ENCODE measurements at places on chromosomes 11 and 22.

- DNase-seq: no peak
These were observed 76.9 kb downstream of the DSCAML1 start for GRCh38 chr11:117720061-117720511.

- DNase-seq: no peak
These were observed 419.2 kb downstream of the AASDHPPT start for GRCh38 chr11:106496677-106497076.

GRCh38 chr11:133134314-133135173 is 397.8 kb downstream of the OPCML start:
- DNase-seq: no peak

DNA sequence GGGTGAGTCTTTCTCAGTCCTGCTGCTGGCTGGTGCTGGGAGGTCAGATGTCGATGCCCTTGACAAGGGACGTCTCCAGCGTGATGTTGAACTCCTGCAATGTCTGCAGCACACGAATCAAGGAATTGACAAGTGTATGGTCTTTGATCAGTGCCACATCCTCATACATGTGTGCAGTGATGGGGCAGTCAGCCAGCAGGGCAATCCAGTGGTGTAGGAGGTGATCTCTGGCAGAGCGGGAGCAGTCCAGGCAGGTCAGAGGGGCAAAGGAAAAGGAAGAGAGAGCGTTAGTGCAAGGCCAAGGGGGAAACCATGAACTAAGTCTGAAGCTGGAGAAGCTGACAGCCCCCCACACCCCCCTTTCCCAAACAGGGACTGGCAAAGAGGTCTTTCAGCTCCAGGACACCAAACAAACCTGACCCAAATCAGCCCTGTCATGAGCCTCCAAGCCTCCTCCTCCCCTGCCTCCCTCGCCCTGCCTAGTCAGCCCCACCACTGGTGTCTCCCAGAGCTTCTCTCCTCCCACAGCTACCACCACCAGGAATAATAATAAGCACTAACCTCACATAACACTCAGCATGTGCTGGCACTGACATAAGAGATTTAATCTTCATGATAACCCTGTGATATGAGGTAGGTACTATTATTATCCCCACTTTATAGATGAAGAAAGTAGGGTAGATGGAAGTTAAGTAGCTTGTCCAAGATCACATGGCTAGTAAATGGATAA is 48.4 kb upstream of the SCUBE2 start:
- DNase-seq: no peak

DNA sequence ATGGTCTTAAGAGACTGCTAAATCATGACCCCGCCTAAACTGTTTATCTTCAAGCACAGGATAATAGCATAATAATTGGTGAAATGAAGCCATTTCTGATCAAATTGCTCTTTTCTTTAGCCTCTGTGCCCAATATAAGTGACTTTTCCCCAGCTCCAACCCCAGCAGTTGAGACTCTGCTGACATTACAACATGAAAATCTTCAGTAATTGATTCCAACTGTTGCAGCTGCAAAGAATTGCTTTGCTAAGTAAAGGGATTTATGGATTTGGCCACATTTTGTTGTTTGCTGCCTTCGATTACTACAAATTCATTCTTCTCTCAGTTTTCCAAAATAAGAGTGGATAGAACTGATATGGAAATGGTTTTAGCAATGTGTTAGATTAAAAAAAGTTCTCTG is 576.7 kb upstream of the LRRC4C start:
- no peak for DNase-seq

- DNase-seq: no peak
These were observed 695 bp downstream of the PEX26 start for GRCh38 chr22:18078329-18079041.

- no peak for DNase-seq
These were observed 483.6 kb downstream of the MN1 start for GRCh38 chr22:27317971-27318428.

GRCh38 chr11:13334034-13334786 is 56.6 kb downstream of the BMAL1 start:
- DNase-seq: no peak

DNA sequence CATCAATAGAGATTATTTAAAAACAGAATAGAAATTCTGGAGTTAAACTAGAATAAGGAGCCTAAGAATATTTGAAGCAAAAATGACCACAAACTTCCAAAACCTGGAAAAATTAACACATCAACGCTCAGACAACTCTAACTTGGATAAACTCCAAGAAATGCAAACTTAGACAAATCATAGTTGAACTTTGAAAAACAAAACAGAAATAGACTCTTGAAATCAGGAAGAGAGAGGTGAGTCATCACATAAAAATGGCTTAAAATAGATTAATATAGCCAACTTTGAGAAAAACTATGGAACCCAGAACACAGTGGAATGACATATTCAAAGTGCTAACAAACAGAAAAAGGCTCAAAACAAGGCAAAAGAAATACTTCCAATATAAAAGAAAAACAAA is 974.2 kb downstream of the JRKL start:
- DNase-seq: no peak

- DNase-seq: no peak
These were observed 617 bp upstream of the ALKBH3 start for GRCh38 chr11:43879789-43880639.

DNA sequence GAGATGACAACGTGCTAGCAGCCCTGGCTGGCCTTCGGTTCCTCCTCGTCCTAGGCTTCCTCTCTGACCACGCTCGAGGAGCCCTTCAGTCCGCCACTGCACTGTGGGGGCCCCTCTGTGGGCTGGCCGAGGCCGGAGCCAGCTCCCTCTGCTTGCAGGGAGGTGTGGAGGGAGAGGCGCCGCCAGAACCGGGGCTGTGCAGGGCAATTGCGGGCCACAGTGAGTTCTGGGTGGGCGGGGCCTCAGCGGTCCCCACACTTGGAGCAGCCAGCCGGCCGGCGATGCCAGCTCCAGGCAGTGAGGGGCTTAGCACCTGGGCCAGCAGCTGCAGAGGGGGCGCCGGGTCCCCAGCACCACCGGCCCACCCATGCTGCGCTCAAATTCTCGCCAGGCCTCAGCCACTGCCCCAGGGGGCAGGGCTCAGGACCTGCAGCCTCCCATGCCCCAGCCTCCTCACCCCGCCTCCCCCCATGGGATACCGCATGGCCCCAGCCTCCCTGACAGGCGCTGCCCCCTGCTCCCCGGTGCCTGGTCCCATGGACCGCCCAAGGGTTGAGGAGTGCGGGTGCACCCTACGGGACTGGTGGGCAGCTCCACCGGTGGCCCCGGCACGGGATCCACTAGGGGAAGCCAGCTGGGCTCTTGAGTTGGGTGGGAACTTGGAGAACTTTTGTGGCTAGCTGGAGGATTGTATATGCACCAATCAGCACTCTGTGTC is 399.4 kb downstream of the LUZP2 start:
- DNase-seq: no peak

DNA sequence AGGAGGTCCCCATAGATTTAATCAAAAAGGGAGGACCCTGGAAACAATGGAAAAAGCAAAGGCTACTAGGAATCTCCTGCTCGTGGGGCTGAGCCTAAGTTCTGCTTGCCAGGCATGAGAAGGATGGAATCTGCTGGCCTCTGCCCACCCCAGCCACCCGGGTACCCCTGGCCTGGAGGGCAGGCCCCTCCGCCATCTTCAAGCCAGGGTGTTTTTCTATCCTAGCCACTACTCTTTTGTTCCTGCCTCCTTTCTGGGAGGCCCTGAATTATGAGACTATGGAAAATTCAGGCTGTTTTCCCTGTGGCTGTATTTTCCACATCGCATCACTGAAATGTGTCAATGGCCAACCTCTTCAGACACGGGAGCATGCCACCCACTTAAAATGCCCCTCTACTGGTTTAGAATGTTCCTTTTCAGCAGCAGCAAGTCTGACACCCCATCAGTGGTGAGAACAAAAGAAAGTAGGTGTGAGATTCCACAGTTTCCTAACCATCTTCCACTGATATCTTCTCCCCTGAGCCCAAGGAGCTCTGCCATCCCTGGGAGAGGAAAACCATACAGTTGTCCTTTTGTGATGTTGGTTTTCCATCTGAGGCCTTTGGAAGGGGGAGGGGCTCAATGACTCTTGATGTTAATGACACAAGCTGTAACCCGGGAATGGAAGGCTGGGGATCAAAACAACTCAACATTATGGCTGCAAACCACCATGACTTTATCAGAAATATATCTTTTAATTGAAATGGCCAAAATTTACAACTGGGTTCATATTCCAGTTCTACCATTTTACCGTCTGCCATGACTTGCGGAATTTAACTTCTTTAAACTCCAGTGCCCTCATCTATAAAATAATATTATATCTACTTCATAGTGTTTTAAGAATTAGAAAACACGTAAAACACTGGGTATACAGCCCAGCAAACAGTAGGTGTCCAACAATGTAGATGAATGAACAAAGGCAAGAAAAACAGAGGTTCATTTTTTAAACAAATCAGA is 22.2 kb downstream of the DKK3 start:
- no peak for DNase-seq

- DNase-seq: no peak
These were observed 297.7 kb upstream of the CCDC90B start for GRCh38 chr11:83583757-83584366.

DNA sequence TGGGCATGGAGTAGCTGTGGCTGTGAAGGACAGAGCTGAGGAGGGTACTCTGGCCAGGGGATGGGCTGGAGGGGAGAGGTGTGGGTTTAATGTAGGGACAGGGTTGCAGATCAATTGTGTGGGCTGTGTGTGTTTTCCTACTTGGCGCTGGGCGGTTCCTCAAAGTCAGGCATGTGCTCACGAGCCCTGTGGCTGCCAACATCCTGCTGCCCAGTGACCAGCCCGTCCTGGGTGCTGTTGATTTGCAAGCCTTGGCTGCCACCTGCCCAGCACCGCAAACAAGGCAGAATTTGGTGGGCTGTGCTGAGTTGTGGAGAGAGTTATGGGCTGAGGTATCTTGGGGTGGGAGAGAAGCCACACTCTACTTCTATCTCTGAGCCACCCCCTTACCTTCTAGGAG is 69.2 kb downstream of the SCN3B start:
- no peak for DNase-seq

GRCh38 chr11:100932474-100933100 is 197.0 kb downstream of the PGR start:
- no peak for DNase-seq

GRCh38 chr22:44102856-44103255 is 77.9 kb upstream of the PARVG start:
- DNase-seq: no peak

- DNase-seq: no peak
These were observed 123.7 kb downstream of the GRIK4 start for GRCh38 chr11:120635136-120635810.

DNA sequence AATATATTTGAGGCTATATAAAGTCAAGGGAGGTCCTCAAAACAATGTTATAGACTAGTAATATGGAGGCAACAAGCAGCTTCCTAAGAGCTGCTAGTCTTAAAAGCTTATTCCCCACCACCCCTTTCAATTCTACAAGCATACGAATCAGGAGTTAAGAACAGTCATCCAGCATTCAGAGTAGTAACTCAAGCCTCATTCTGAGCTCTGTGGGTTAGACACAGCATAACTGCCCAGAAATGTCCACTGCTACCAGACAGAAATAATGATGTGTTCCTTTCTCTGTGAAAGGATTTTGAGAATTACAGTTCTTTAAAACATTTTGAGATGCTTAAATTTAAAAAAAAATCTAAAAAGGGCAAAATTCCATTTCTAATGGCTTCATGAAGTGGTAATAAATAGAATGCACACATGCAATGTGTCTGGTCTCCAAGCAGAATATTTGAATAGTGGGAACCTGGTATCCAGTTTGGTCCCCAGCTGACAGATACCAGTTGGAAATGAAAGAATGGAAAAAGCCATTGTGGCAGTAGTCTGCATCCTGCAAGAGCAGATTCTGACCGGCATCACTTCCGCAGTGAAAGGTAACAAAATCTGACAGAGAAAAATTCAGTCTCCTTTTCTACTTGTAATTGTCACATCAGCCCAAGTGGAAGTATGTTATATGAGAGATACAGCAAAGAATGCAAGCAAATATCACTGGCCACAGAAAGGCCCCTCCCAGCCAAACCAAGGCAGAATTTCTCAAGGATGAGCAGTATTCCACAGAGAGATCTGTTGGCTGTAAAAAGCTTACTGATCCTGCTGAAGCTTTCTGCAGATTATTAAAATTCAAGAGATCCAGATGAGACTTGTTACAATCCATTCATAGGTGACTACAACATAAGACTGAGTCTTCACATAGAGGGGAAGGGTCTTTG is 310.8 kb upstream of the PITPNB start:
- no peak for DNase-seq

DNA sequence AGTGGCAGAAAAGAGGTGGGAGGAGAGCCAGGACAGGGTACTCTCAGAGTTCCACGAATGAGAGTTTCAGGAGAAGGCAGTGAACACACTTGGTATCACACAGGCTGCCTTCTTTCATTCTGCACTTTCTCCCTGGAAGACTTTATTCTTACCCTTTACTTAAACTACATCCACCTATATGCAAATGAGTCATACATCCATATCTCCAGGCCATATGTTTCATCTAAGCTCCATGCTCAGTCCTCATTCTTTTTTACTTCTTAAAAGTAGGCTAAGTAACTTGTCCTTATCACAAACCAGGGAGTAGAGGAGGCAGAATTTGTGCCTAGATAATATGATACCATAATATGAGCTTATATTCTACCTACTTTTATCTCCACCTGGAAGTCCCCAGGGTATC is 6.2 kb upstream of the HYLS1 start:
- no peak for DNase-seq

DNA sequence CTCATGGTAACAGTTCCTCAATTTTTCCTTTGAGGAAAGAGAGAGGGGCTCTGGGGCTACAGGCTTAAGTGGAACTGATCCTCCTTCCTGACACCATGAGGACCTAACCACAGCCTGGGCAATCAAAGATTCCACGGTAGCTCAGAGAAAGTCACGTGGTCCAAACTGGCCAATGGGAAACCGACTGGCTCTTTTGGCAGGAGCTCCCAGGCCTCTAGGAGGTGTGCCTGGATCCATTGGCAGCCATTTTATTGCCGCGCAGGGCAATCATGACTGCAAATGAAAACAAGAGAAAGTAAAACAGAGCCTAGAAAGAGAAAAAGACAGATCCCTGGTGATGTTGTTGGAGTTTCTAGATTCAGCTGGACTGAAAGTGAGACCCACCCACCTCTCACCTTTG is 27.3 kb upstream of the ASPHD2 start:
- DNase-seq: no peak

DNA sequence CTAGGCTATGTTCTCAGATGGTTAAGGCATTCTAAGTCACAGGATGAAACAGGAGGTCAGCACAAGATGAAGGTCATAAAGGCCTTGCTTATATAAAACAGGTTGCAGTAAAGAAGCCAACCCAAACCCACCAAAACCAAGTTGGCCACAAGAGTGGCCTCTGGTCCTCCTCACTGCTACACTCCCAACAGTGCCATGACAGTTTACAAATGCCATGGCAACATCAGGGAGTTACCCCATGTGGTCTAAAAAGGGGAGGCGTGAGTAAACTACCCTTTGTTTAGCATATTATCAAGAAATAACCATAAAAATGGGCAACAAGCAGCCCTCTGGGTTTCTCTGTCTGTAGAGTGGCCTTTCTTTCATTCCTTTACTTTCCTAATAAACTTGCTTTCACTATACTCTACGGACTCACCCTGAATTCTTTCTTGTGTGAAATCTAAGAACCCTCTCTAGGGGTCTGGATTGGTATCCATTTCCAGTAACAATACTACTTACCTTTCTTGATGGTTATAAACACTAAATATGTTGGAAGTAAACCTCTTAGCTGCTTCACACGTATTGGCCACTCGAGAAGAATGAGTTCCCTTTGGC is 1237.9 kb downstream of the FAM181B start:
- DNase-seq: no peak

- no peak for DNase-seq
These were observed 15.4 kb downstream of the TENM4 start for GRCh38 chr11:79425463-79425862.

GRCh38 chr22:32802237-32802765 is 796 bp downstream of the TIMP3 start:
- DNase-seq: no peak
